Stimulated activated CD4-positive, alpha-beta T cell treated with anti-CD3 and anti-CD28 coated beads, TNF-alpha, amount 100 ng/mL, for 48 hours (primary cell): ENCODE measurements at places on chromosomes 1 and 21.
A peak's percentile ranks its signal among the peaks of the same experiment; 100 is the strongest.

- no peak for DNase-seq
Observed at GRCh38 chr1:184878002-184878401, 96.3 kb downstream of the NIBAN1 start.

GRCh38 chr1:184624051-184624450 lies 130.6 kb downstream of the EDEM3 start:
- DNase-seq = no peak

DNA sequence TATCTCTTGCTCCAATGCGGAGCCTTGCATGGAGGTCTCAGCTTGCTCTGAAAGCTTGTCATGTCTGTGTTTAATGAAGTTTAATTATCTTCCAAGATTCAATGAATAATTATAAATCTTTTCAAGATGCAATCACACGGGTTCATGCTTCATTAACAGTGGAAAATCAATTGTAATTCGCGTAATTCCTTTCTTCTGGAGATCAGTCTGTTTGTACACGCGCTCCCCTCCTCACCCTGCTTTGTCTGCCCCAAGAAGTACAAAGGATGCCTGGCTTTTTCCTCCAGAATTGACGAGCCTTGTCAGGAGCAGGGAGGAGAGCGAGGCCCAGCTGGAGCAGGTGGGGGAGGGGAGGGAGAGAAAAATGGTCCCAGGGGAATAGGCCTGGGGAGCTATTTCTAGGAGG lies 65.0 kb upstream of the DISP3 start:
- no peak for DNase-seq

- no peak for DNase-seq
Observed at GRCh38 chr1:27878787-27879335, 6.5 kb downstream of the THEMIS2 start.

GRCh38 chr1:47637111-47637685 lies 199.4 kb downstream of the FOXD2 start:
- DNase-seq = no peak

- DNase-seq = peak; percentile 19
Observed at GRCh38 chr1:30191154-30191702, 532.2 kb downstream of the MATN1 start.

- DNase-seq = no peak
Observed at GRCh38 chr21:26177746-26178426, 7.3 kb upstream of the APP start.

- DNase-seq = no peak
Observed at GRCh38 chr21:34330055-34330454, 33.8 kb upstream of the KCNE2 start.

DNA sequence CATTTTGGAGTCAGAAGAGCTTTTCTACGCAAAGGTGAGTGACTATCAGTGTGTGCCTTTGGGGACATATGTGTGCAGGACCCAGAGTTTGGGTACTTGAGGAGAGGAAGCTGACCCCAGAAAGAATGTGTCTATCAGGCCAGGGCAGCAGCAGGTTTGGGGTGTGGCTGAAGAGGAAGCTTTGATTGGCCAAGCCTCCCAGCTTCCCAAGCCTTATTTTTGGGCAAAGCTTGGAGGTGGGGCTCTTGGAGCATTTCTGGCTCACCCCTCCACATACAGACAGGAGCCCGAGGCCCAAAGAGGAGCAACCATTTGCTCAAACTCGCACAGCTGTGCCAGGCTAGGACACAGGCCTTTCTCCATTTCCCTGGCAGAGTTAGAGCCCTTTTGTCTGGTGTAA lies 4.7 kb downstream of the GPR3 start:
- DNase-seq = no peak
